ENCODE measurements at places on chromosomes 12 and 14.

DNA sequence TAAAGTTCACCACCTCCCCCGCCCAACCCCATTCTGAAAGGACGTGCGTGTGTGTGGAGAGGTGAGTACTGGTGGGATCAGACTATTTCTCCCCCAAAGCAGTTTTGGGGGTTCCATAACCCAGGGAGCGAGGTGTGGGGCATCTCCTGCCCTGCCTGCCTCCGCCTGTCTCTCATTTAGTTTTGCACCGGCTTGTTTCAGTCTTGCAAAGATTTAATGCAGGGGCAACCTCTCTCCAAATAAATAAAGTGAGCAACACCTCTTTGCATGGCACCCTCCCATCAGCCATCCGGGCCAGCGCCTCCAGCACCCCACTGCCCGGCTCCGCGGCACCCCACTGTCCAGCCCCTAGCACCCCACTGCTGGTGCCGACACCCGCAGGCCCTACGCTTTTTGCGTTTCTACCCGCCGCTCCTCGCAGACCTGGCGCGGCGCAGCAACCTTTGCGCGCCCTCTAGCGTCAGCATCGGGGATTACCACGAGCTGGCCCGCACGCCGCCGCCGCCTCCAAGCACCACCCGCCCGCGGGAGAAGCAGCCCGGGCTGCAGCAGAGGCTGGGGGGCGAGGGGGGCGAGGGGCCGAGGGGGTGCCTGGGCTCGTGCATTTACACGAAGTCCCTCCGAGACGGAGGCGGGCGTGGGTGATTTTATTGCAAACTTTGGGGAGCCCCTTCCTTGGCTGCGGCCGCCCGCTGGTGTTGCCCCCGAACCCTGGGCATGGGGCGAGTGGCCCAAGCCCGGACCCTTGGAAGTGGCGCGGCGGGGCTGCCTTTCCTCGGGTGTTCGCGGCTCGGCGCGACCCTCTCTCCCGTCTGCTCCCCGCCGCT, 55.8 kb upstream of the VRK1 start:
- peak; percentile 49 for DNase-seq

- DNase-seq: no peak
These were observed 58.5 kb downstream of the SPPL3 start for GRCh38 chr12:120845696-120846095.

GRCh38 chr12:51886021-51886710, 1.7 kb upstream of the ANKRD33 start:
- no peak for DNase-seq

GRCh38 chr12:116182359-116183063, 95.0 kb downstream of the MED13L start:
- no peak for DNase-seq

DNA sequence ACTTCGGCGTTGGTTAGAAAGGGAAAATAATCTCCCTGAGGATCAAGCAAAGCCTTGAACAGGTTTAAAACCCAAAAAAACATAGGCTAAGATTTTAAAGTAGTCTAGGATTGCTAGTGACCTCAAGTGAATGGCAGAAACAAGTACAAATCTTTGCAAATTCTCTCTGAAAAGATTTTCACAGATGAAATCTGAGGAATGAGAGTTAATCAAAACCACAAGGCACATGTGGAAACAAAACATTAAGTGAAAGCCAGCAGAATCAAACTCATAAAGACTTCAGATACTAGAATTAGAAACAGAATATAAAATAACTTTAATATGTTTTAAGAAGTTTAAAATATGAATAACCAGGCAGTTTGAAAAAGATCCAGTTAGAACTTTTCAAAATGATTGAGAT, 52.2 kb upstream of the CFL2 start:
- no peak for DNase-seq

DNA sequence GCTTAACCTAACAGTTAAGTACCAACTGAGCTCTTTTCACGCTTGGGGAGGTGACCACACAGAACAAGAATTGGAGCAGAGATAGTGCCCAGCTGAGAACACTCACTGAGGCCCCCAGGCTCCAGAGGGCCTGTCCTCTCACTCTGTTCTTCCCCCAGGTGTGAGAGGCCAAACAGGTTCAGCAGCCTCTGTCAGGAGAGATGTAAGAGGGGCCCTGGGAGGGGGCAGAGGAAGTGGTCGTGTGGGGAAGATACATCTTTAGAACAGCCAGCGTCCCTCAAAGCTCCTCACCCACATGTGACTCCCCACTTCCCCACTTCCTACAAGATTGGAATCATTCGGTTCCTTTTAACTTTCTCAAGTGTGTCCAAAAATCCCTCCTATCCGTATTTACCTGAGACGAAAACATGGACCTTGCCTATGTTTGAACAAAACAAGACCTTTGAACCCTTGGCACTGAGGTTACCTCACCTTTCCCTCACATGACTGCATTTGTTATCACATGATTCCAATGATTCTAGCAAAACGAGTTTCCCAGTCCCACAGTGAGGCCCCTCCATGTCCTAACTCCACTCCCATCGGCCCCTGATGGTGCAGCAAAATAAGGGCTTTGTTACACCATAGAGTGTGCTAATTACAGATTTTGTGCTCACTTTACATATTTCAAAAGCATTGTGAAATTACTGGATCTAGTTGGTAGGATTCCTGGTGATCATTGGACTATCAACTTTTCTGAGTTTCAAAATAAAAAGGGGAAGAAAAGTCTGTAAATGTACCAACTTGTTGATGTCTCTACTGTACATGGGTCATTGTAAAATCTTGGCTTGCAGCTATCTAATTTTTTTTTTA, 40.0 kb upstream of the PAPOLA start:
- no peak for DNase-seq

DNA sequence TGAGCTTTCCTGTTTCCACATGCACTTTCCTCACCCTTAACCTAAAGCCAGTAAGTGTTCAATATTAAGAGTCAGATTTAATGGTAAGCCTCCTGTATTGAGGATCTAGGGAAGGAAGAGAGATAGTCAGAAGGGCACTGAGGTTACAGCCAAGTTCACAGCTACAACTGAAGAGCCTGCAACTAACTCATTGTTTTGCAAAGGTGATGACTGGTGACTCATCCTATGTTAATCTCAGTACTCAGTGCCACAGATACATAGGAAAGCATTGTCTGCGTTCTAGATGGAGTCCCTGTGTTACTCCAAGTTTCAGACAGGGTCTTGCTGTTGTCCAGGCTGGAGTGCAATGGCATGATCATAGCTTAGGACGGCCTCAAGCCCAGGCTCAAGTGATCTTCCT, 157.0 kb upstream of the RBM19 start:
- no peak for DNase-seq

- DNase-seq: no peak
These were observed 25.8 kb upstream of the MAX start for GRCh38 chr14:65128096-65128495.

DNA sequence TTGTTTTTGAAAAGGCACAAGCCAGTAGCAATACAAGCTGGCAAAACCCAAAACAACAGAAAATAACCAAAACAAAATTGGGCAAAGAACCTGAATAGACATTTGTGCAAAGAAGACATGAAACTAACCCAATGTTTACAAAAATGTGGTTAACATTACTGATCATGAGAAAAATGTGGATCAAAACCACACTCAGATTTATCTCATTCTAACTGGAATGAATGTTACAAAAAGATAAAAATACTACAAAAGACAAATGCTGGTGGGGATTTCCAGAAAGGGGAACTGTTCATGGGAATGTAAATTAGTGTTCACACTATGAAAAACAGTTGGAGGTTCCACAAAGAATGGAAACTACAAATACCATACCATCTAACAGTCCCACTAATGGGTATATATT, 26.6 kb downstream of the ASCL4 start:
- no peak for DNase-seq

- peak; percentile 79 for DNase-seq
These were observed 6.0 kb downstream of the ZNF219 start for GRCh38 chr14:21092273-21093011.

GRCh38 chr14:76918782-76919394, 92.7 kb downstream of the LRRC74A start:
- no peak for DNase-seq

GRCh38 chr12:132014092-132014914, 64.6 kb downstream of the EP400 start:
- DNase-seq: no peak

- no peak for DNase-seq
These were observed 6.2 kb downstream of the KRT77 start for GRCh38 chr12:52697058-52697582.
